ENCODE measurements at places on chromosomes 6 and 20. TPM values are rescaled to one million over a fixed set of nuclear protein-coding genes. Genes with fewer than 3 reads are reported as not detected.

RAB23 gene
- 4.7 TPM for polyA plus RNA-seq

STMN3 gene
- polyA plus RNA-seq: 455 TPM

HCK gene
- 3.4 TPM for polyA plus RNA-seq

TCF15 gene
- 0.49 TPM for polyA plus RNA-seq

CRISP2 gene
- polyA plus RNA-seq: not detected

SIRPB1 gene
- polyA plus RNA-seq: 2.5 TPM

MDFI gene
- polyA plus RNA-seq: 3.8 TPM

SYNCRIP gene
- 85.9 TPM for polyA plus RNA-seq

C6orf141 gene
- not detected for polyA plus RNA-seq

COL19A1 gene
- polyA plus RNA-seq: not detected

COL21A1 gene
- 1.0 TPM for polyA plus RNA-seq

PBOV1 gene
- not detected for polyA plus RNA-seq

MACROD2 gene
- 9.0 TPM for polyA plus RNA-seq

MYLK2 gene
- polyA plus RNA-seq: 1.5 TPM

SCRT2 gene
- 0.98 TPM for polyA plus RNA-seq

XKR7 gene
- polyA plus RNA-seq: 16.0 TPM

CST2 gene
- not detected for polyA plus RNA-seq

AP5S1 gene
- polyA plus RNA-seq: 15.1 TPM

NR2E1 gene
- 3.0 TPM for polyA plus RNA-seq

CPXM1 gene
- polyA plus RNA-seq: 12.3 TPM

DOP1A gene
- polyA plus RNA-seq: 7.1 TPM

BTNL2 gene
- not detected for polyA plus RNA-seq

GRM1 gene
- 0.44 TPM for polyA plus RNA-seq

CDKAL1 gene
- 21.7 TPM for polyA plus RNA-seq

GGTLC1 gene
- polyA plus RNA-seq: not detected

CLPSL1 gene
- not detected for polyA plus RNA-seq

NELFCD gene
- 153 TPM for polyA plus RNA-seq

TBPL1 gene
- polyA plus RNA-seq: 55.2 TPM

BEND6 gene
- polyA plus RNA-seq: 3.5 TPM

ANKRD66 gene
- polyA plus RNA-seq: not detected

CCDC170 gene
- 0.31 TPM for polyA plus RNA-seq

RSPO4 gene
- polyA plus RNA-seq: 0.34 TPM

RSPO3 gene
- polyA plus RNA-seq: 0.15 TPM

LY6G6C gene
- polyA plus RNA-seq: not detected

FAM83C gene
- not detected for polyA plus RNA-seq

SIM1 gene
- not detected for polyA plus RNA-seq

PDYN gene
- polyA plus RNA-seq: 1.0 TPM

KIAA0408 gene
- polyA plus RNA-seq: 24.9 TPM

ATP6V1G2 gene
- 122 TPM for polyA plus RNA-seq

IL17A gene
- polyA plus RNA-seq: not detected

RIPOR2 gene
- polyA plus RNA-seq: 13.6 TPM

PHACTR3 gene
- 28.5 TPM for polyA plus RNA-seq

SRSF3 gene
- 187 TPM for polyA plus RNA-seq

RSPH4A gene
- polyA plus RNA-seq: 0.75 TPM

VWA7 gene
- polyA plus RNA-seq: 8.1 TPM

BEND3 gene
- polyA plus RNA-seq: 6.2 TPM

FLRT3 gene
- polyA plus RNA-seq: 0.87 TPM

KCNK16 gene
- 57.1 TPM for polyA plus RNA-seq

CFB gene
- polyA plus RNA-seq: 4.8 TPM

DDO gene
- polyA plus RNA-seq: 2.0 TPM

CST7 gene
- polyA plus RNA-seq: 2.0 TPM

SLC32A1 gene
- 0.95 TPM for polyA plus RNA-seq

DEFB124 gene
- polyA plus RNA-seq: not detected

MDC1 gene
- polyA plus RNA-seq: 124 TPM

ID1 gene
- polyA plus RNA-seq: 109 TPM

HLA-DPB1 gene
- 32.1 TPM for polyA plus RNA-seq

RGS19 gene
- polyA plus RNA-seq: 14.7 TPM

MUC22 gene
- not detected for polyA plus RNA-seq

Measured in brain (organoid and tissue), 16 donors.